ENCODE measurements at places on chromosomes 16 and 17.

DNA sequence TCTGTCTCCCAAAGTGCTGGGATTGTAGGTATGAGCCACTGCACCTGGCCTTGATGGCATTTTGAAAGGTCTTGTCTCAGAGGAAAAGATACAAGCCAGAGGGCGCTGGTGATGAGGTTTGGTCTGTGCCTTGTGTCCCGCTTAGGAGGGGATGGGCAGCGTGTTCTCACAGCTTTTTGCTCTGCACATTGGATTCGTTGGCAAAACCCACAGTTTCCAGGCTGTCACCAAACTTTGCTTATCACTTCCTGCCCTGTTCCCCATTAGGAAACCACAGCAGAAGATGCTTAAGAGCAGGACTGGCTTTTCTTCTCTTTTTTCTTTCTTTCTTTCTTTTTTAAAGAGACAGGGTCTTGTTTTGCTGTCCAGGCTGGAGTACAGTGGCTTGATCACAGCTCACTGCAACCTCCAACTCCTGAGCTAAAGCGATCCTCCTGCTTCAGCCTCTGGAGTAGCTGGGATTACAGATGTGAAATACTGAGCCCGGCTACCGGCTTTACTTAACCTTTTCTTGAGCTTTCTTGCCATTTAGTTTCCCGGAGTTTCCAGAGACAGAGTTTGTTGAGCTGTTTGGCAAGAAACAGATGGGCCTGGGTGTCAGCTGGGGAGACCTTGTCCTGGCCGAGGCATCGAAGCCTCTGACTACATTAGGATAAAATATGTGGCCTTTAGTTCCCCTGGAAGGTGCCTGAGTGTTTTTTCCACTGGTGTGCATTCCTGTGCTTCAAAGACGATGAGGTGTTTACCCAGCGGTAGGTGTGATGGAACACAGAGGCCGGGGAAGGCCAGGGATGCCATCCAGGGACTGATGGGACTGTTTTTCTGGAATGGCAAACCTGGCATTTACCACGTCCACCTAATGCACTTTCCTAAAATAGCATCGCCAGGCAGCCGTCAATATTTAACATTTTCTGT is 112.9 kb downstream of the ABCC1 start:
- DNase-seq = no peak

GRCh38 chr16:4426021-4426684 is 485 bp downstream of the DNAJA3 start:
- DNase-seq = peak; percentile 30

DNA sequence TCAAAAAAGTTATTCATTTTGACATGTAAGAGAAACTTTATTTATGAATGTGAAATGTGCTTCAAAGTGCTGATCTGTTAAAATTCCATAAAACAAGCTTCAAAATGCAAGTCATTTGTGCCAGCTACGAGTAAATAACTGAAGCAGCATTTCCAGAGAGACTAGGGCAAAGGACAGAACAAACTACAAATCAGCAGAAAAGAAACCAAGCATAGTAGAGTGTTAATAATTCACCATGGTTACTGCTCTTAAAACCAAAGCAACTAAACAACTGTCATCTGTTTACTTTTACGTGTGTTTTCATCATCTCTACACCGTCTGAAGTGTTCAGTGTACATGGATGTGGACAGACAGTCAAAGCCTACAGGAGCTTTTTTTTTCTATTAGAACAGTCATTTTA is 1.6 kb upstream of the ASPA start:
- DNase-seq = no peak

GRCh38 chr16:67460168-67460567 is 20.8 kb downstream of the ATP6V0D1 start:
- no peak for DNase-seq

DNA sequence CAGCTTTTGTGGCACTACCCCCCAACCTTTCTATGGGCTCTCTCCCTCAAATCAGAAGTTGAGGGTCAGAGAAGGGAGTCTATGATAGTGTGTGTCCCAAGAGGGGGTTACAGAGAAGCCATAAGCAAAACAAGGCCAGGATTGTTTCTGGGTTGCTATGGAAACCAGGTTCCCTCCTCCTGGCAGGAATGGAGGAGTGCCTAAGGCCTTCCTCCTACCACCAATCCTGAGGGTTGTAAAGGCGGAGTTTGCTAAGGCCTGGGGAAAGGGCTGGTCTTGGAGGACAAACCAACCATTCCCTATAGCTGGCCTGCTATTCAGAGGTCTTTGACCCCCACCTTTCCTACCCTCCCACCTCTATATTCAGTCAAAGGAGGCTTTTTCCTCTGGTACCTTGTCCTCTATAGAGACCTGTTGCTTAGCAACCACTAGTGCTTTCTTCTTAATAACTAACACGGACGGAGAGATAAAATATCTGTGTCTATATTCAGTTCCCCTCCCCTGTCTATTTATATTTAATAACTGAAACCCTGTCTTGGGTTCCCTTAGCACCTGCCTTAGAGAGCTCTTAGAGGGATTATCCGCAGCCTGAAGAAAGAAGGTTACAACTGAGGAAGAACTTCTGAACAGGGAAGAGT is 43.4 kb downstream of the NEUROD2 start:
- DNase-seq = no peak

DNA sequence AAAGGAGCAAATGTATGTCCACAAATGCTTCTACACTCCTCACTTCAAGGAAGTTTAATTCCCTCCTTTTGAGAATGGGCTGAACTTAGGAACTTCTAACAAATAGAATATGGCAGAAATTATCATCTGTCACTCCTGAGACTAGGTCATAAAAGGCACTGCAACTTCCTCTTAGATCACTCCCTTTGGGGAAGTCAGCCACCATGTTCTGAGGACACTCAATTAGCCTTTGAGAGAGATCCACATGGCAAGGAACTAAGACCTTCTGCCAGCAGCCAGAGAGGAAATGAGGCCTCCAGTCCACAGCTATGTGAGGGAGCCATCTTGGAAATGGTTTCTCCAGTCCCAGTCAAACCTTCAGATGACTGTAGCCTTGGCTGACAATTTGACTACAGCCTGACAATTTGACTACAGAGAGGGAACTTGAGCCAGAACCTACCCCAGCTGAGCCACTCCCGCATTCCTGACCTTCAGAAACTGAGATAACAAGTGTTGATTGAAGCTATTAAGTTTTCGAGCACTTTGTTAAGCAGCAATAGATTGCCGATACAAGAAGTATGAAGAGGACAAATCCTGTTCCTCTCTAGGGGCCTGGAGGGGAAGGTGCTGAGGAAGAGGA is 113.4 kb upstream of the SEC14L1 start:
- DNase-seq = no peak

GRCh38 chr16:29710227-29711219 is 31.5 kb downstream of the QPRT start:
- DNase-seq = peak; percentile 21

- no peak for DNase-seq
Observed at GRCh38 chr17:45020354-45021138, 30.9 kb downstream of the DCAKD start.

DNA sequence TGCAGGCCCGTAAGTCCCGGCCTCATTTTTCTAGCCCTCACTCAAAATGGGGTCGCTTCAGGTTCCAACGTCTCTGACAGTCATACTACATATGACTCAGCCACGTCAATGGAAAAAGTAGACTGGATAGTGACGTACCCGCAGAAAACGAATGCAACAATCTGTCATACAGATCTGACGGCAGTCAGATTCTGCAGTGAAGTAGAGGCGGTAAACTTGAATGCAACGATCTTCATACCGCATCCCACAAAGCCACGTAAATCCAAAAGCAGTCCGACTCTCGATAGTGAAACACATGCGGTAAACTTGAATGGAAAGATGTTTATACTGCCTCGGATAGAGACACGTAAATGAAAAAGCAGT is 38.4 kb upstream of the ARL4D start:
- peak; percentile 68 for DNase-seq

DNA sequence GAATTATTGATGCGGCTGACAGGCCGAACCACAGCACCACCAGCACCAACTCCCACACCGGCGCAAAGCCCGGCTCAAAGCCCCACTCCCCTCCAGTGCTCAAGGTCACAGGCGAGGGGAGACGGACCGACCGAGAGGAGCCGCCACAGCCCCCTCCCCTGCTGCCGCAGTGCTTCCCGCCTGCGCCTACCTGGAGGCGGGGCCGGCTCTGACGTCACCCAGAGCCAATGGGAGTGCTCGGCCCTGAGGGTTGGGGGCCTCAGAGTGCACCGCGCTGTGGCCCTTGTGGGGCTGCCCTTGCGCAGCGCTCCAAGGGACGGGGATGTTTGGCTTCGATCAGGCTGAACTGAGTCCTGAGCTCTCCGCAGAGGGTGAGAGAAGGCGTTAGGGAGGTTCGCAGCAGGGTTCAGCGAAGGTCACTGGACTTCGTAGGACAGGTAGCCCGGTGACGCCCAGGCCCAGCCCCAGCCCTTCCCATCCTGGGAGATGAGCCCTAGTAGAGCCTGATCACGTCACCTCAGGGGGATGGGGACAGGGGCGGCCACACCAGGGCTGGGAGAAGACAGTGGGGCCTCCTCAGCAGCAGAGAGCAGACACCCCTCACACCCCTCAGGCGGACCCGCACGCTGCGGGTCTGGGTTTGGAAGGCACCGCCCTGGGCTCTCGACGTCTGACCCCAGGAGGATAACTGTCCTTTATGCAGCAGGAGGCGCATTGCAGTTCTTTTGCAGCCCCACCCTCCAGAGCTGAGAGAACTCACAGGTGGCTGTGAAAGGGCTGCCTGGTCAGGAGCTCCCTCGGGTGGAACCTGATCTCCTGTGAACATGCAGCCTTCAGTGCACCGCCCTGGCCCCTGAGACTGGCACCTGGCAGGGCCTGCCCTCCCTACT is 1.5 kb downstream of the NDRG4 start:
- no peak for DNase-seq

DNA sequence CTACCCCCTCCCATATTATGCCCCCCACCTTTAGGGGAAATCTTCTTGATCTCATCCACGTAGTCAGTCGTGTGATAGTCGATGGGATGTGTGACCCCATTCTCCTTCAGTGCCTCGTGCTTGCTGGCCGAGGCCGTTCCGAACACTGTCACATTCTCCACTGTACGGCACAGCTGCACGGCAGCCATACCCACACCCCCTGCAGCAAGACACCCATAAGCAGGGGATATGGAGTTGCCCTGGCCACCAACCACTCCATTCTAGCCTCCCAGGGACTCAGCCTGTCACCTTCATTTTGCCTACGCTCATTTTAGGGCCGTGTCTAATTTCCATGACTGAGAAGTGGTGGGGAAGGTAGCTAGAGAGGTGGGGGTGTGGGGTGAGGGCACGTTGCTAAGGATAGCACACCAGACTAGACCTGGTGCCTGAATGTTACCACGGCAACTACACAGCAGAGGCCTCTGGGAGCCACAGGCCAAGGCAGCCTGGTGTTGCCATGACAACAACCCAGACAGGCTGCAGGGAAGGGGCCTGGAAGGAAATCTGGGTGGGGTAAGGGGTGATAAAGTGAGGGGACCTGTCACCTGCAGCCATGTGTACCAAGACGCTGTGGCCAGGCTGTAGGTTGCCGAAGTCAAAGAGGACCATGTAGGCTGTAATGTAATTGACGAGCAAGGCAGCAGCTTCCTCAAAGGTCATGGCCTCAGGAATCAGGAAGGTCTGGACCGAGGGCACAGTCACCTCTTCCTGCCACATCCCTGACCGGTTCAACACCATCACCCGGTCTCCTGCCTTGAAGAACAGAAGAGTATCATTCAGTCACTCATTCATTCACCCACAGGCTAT is 4.0 kb downstream of the VAT1 start:
- no peak for DNase-seq

DNA sequence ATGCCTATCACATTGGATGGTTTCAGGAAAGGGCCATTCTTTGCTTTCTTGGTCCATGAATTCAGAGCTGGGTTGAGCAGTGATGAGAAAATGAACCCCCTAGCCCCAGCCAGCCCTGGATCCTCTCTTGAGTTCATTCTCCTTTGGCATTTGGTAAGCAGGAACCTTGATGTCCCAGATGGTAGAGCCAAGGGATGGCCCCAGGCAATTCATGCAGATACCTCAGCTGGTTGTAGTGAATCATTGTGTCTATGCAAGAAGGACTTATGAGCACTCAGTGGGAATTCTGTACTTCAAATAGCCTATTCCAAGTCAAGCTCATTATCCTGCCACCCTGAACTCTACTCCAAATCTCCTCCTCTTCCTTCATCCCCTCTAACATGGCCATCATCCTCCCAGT is 412.7 kb downstream of the UTP18 start:
- no peak for DNase-seq

GRCh38 chr16:376817-377418 is 4.9 kb downstream of the PGAP6 start:
- no peak for DNase-seq

- DNase-seq = no peak
Observed at GRCh38 chr16:73568769-73569168, 520.8 kb upstream of the ZFHX3 start.

- no peak for DNase-seq
Observed at GRCh38 chr17:13593021-13593751, 8.5 kb downstream of the HS3ST3A1 start.

- DNase-seq = no peak
Observed at GRCh38 chr16:11498683-11499082, 88.0 kb downstream of the LITAF start.

GRCh38 chr17:17700251-17700969 is 19.2 kb downstream of the RAI1 start:
- no peak for DNase-seq

GRCh38 chr16:62620275-62620674 is 584.0 kb upstream of the CDH8 start:
- DNase-seq = no peak

GRCh38 chr16:28326881-28327610 is 34.7 kb downstream of the SBK1 start:
- peak; percentile 45 for DNase-seq

- DNase-seq = no peak
Observed at GRCh38 chr17:320139-320538, 32.5 kb downstream of the RPH3AL start.

GRCh38 chr17:63716426-63716825 is 16.5 kb upstream of the LIMD2 start:
- no peak for DNase-seq

GRCh38 chr16:19142939-19143598 is 25.0 kb upstream of the SYT17 start:
- no peak for DNase-seq

DNA sequence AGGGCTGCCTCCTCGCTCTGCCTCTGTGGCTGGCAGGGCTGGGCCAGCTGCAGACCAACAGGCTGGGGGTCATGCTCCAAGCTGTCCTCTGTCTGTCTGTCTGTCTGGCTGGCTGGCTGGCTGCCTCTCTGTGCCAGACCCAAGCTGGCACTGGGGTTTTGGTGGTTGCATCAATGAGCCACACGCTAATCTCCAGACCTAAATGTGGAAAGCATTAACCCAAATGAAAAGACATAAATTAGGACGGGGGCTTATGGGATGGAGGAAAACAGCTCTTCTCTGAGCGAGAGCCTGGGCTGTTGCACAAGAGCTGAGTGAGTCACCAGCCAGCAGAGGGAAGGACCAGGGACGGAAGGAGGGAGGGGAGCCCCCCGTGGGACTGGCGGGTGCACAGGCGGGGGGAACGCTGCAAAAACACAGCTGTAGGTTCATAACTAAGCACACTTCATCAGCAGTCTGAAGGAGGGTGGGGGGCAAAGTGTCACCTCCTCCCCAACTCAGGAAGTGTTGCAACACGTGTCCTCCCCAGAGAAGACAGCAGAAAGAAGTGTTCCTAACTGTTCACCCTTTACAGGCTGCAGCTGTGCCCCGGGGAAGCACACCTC is 83.4 kb downstream of the GAS7 start:
- DNase-seq = peak; percentile 8

- DNase-seq = no peak
Observed at GRCh38 chr17:73334771-73335513, 23.1 kb upstream of the CDC42EP4 start.

All from stimulated activated CD4-positive, alpha-beta T cell treated with anti-CD3 and anti-CD28 coated beads, Interleukin-1b, Interleukin-23, amount 100 ng/mL, for 24 hours (primary cell).